ENCODE measurements at places on chromosomes 5 and 9. TPM values are rescaled to one million over a fixed set of nuclear protein-coding genes. Genes with fewer than 3 reads are reported as not detected.
A peak's percentile ranks its signal among the peaks of the same experiment; 100 is the strongest.

- DNase-seq, result no peak
Observed at GRCh38 chr5:169213479-169213878, 87.5 kb downstream of the SLIT3 start.

GRCh38 chr5:39193553-39194465 lies 25.6 kb downstream of the FYB1 start:
- no peak for DNase-seq

DNA sequence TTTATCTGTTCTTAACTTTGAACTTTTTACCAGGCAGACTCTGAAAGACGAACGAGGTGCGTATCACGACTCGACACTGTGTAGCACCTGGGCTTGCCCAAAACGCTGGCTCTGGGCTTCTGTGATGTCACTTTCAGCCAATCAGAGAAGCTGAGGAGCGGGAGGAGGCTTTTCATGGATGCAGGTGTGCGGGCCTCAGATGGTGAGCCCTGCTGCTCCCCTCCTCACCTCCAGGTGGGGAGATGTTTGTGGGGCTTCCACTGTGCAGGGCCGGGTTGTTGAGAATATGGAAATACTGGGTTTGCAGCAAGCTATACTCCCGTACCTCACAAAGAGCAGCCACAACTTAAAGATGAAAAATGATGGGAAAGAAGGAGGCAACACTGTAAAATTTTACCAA lies 246.3 kb downstream of the IRX2 start:
- DNase-seq, result no peak

DNA sequence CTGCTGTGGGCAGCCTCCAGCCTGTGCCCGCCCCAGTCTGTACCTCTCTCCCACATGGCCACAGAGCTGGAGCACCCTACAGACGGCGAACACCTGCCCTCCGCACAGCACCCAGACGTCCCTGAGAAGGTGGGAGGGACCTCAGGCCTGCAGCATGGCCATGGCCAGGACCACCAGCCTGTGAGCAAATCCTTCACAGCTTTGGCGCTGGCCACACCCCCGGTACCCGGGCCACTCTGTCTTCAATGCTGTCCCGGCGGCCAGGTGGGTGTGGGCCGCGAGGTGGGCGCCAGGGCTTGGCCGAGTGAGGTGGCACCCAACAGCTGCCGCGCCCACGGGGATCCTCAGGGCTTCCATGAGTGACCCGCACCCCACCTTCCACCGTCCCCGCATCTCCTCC lies 18.7 kb downstream of the NOTCH1 start:
- no peak for DNase-seq

DNA sequence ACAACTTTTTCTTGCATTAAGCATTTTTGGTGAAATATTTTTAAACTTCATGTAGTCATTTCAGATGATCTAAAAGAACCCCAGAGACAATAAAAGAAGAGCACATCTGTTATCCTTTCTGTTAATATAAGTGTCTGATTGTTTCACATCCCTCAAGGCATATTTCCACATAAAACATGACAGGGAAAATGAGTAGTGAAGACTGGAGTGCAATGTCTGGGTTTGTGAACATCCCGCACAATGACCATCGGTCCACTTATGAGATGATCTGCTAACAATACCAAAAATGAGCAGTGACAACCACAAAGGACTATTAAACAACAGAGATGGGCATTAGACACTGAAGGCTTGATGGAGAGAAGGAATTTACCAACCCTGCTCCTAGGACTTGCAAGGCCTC lies 209.1 kb downstream of the NR2F1-AS1 start:
- no peak for DNase-seq

DNA sequence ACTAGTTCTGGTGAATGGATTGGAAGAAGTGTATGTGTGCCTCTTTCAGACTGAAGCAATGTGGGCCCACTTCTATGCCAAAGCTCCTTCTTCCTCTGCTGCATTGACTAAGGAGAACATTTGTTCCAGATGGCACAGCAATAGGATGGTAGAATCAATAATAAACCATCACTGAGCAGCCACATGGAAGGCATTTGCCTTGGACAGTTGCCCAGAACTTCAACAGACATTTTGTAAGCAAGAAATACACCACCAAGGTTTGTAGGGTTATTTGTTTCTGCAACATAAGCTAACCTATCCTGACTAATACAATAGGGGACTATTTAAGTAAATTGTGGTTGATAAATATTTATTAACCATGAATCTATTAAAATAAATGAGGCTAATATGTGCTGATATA lies 37.7 kb upstream of the CSNK1G3 start:
- DNase-seq, result no peak

- no peak for DNase-seq
Observed at GRCh38 chr9:123402981-123403509, 47.0 kb downstream of the CRB2 start.

GRCh38 chr5:77590347-77590746 lies 48.2 kb downstream of the OTP start:
- DNase-seq, result no peak

DNA sequence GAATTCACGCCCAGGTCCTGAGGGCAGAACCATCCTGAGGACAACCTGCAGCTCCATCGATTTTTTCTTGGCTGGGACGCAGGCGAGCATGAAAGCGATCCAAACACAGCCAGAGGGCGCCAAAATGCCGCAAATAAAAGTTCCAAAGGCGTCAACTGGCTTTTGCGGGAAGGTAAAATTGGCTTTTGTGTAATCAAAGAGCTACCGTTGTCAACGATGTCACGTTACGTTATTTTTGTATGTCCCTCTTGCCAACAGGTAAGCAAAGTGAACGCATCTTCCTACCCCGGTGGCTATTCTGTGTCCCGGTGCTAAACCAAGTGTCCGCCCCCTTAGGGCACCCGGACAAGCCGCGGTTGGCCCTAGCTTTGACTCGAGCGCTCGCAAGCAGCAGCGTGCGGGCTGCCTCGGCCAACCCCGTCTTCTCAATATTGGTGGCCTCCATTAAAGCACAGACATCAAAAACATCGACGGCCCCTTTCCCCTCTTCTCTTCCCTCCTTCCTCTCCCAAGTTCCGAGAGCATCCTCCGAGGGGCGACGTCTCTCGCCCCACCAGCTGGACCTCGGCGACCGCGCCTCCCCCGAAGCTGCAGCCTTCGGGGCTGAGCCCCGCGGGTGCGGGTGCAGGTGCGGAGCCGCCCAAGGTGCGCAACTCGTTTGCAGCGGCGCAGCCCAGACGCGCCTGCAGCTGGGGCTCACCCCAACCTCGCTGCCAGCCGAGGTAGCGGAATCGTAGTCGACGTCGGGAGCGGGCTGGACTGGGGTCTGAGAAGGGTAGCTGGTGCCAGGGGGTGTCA lies 1.1 kb upstream of the BASP1 start:
- no peak for DNase-seq

GRCh38 chr5:33905381-33905780 lies 13.6 kb upstream of the ADAMTS12 start:
- DNase-seq, result no peak

DNA sequence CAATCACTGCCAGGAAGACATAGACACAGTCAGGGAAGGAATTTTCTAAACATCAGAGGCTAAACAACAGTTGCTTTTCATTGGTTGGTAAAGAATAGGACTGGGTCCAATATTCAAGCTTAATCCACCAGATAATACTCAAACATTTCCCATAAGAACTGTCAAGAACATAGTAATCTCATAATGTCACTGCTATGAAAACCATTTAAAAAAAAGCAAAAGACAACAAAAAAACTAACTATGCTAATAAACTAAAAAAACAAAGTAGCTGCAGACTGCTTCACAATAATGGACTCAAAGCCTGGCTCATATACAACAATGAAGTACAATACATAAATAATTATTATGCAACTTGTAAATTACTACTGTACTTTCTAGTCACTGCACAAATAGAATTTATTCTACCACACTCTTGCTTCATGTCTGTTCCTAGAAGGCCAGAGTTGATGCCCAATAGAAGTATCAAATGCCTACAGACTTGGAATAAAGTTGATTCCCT lies 148.7 kb downstream of the MLLT3 start:
- DNase-seq, result no peak

GRCh38 chr9:78821126-78821822 lies 524.3 kb downstream of the PSAT1 start:
- peak; percentile 15 for DNase-seq

DNA sequence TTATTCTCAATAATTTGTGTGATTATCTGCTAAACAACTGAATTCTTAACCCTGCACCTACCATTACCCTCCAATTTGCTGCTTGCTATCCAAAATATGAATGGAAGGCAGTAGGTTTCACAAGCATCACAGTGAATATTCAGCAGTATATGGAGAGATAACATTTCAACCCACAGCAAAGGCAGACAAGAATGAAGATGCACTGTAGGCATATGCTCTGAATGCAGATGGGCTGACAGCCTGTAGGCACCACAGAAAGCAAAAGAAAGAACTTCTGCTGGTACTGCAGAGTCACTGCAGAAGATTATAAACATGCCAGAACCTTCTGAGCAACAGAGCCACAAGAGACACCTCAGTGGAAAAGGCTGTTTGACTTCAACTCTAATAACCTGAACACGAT lies 63.6 kb upstream of the SLC12A2 start:
- no peak for DNase-seq

The CACFD1 gene
- polyA plus RNA-seq, result 6.0 TPM

The BTNL8 gene
- polyA plus RNA-seq, result not detected

The SEMA6A gene
- 0.84 TPM for polyA plus RNA-seq

The INSYN2B gene
- polyA plus RNA-seq, result 0.73 TPM

The HTR4 gene
- polyA plus RNA-seq, result 0.09 TPM

The FAM200C gene
- polyA plus RNA-seq, result 0.93 TPM

All from keratinocyte (primary cell).